ENCODE measurements at places on chromosomes 7 and 10.

DNA sequence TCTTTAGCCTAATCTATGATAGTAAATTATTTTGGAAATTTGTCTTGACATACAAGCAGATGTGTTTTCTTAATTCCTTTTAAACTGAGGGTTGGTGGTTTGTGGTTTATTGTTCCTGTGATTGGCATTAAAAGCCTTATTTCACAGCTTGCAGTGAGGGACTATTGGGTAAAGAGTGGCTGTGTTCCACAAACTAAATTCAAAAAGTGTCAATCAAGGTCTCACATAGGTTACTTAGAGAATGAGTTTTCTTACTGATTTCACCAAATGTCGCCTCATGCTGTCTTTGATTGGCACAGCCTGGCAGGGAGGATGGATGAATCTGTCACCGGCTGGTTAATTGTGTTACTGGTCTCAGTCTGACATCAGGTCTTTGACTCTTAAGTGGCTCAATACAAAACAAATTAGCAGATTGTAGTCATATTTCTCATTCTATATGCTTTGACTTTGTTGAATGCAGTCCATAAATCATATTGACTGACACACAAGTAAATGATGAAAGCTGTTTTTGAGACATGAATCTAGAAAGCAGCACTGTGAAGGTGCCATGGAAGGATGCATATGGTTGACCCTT lies 66.8 kb upstream of the CYP26C1 start:
- no peak for DNase-seq

GRCh38 chr7:44072364-44073231 lies 7.2 kb upstream of the PGAM2 start:
- peak; percentile 88 for DNase-seq

- no peak for DNase-seq
Observed at GRCh38 chr7:148286150-148286549, 304.4 kb upstream of the C7orf33 start.

- no peak for DNase-seq
Observed at GRCh38 chr7:74115326-74115725, 31.7 kb downstream of the LIMK1 start.

- no peak for DNase-seq
Observed at GRCh38 chr7:8258166-8258565, 3.8 kb downstream of the ICA1 start.

- no peak for DNase-seq
Observed at GRCh38 chr7:98283127-98283886, 1.8 kb downstream of the BRI3 start.

DNA sequence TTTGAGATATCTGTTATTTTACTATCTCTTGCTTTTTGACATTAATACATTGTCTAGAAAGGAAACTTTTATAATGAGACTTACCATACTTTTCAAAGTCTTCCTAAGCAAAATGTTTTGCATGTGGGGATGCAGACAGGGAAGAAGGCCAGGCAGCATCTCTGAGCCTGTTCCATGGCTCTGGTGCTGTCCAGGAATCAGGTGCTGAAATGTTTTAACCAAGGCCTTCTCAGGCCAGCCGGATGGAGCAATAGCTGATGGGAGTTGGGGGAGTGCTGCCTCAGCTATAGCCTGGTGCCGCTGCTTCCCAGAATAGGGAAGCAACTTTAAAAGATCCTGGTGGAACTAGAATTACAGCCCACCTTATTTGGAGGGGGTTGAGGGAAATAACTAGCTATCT lies 38.5 kb downstream of the CRTAC1 start:
- DNase-seq: peak; percentile 33

GRCh38 chr10:30040597-30040996 lies 18.8 kb downstream of the JCAD start:
- DNase-seq: no peak

GRCh38 chr7:67489881-67490280 lies 493.2 kb downstream of the TYW1 start:
- no peak for DNase-seq

GRCh38 chr7:116986611-116987565 lies 33.6 kb downstream of the ST7 start:
- DNase-seq: peak; percentile 14

- no peak for DNase-seq
Observed at GRCh38 chr7:155303039-155303593, 5.4 kb downstream of the INSIG1 start.

DNA sequence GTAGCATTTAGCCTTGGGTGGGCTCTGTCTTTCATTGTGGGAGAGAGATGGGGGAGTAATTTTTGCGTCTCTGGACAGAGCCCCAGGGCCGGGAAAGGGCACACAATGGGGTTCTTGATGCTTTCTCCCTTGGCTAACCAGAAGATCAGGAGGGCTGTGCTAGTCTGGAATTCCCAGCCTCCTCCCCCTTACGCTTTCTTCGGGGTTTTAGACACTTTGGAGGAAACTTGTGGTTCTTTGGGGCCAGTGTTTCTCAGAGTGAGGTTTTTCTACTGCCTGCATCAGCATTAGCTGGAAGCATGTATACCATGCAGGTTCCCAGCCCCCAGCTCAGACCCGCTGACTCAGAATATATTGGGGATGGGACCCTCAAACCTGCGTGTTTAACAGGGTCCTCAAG lies 7.0 kb downstream of the NEURL1 start:
- no peak for DNase-seq

DNA sequence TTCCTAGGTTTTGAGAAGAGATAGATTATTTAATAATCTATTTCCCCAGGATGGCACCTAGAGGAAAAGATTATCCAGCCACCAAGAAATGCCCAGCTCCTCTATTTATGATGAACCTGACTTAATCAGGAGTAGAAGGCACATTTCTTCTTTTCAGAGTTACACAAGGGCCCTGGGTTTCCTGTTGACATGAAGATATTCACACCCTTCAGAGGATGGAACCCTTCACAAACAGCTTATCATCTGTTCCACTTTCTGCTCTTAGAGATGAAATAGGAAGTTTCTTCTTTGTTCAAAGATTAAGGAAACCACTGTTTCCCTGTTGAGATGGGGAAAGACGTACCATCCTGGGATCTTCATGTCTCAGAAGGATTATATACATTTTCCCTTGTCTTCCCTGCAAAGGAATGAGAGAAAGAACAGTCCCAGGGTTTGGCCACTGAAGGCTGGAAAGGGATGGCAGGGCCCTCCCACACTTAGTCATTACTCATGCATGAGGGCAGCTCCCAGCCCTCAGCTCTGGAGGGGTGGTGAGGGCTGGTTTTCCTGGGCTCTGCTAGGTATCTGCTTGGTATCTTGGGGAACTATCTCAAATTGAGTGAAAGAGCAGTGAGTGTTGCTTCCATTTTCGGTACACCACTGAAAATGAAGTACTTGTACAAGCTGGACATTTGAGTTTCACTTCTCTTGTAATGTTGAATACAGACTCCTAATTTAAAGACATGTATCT lies 64.0 kb downstream of the MTPAP start:
- DNase-seq: peak; percentile 79

GRCh38 chr7:75743455-75743859 lies 4.7 kb upstream of the HIP1 start:
- no peak for DNase-seq

- DNase-seq: no peak
Observed at GRCh38 chr7:36088966-36089365, 64.1 kb upstream of the EEPD1 start.

DNA sequence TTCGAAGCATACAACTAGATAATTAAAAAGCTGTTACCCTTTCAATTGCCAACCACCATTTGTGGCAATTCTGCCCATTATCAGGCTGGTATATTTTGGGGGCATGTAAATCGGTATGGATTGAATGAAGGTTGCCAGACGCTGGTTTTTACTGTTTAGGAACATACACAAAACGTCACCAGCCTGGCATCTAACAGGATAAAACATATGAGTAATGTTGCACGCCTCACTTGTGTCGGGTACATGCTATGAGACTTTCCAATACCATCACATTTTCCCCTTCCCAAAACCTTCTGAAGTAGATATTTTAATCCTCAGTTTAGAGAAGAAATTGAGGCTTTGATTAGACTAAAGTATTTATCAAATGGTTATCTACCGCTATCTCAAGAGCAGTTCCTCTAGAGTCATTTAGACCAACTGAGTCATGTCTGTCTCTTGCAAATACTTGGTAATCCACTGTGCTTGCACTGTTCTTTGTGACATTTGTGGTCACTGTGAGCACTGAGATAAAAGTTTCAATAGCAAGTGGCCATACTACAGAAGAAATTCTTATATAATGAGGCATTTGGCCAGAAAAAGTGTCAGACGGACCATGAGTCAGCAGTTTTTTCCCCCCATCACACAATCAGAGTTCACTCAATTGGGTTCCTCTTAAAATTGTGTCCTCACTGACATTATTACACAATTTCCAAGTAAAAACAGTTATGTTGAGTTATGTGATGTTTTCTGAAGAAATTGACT lies 498.7 kb downstream of the NXPH1 start:
- DNase-seq: no peak

DNA sequence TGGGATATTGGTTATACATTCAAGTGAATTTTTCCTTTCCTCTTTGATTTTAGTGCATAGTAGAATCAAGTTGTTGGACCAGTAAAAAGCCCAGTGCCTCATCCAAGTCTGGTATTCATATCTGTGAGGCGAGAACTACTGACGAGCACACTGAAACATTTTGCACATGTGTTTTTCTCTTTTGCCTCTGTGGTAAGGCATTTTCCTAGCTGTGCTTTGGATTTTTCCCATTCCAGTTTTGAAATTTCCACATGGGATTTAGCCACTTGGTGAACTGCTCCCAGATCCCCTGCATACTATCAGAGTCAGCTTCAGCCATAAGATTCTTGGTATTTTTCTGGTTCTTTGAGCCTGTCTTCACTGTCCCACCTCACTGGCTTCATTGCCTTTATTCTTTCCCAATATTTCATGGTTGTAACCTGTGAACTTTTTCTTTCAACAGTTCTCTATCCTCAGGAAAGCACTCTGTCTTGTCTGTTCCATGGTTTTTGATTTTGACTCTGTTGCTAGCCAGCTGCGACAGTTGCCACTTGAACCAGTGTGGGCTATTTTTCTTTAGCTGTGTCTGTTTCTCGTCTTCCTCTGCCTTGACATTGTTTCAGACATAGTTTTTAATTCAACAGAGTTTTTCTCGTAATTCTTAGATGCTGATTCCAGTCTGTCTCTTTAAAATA lies 239.0 kb downstream of the REEP3 start:
- peak; percentile 52 for DNase-seq

GRCh38 chr10:86840498-86840897 lies 84.1 kb downstream of the BMPR1A start:
- DNase-seq: no peak

DNA sequence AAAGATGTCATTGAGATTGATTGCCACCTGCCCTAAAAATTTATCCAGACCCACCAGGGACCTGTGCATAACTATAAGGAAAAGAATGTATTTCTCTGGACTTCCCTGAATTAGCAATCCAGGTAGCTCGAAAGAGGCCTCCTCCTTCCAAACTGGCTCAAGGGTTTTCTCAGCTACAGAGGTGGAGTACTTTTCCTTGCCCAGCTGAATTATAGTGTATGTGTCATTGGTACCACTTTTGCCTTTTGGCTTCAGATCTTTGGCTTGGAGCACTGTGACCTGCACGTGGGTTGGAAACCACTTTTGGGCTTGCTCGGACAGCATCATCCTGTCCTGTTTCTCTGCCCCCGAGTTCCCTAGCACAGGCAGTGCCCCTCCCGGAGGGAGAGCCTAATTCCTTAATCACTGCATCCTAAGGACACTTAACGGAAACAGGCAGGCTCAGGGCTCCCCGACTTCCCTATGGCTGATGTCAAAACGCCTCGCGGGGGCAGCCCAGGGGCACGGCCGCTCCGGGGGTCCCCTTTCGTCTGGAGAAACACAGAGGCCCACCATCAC lies 825 bp downstream of the RAB11FIP2 start:
- DNase-seq: peak; percentile 53

DNA sequence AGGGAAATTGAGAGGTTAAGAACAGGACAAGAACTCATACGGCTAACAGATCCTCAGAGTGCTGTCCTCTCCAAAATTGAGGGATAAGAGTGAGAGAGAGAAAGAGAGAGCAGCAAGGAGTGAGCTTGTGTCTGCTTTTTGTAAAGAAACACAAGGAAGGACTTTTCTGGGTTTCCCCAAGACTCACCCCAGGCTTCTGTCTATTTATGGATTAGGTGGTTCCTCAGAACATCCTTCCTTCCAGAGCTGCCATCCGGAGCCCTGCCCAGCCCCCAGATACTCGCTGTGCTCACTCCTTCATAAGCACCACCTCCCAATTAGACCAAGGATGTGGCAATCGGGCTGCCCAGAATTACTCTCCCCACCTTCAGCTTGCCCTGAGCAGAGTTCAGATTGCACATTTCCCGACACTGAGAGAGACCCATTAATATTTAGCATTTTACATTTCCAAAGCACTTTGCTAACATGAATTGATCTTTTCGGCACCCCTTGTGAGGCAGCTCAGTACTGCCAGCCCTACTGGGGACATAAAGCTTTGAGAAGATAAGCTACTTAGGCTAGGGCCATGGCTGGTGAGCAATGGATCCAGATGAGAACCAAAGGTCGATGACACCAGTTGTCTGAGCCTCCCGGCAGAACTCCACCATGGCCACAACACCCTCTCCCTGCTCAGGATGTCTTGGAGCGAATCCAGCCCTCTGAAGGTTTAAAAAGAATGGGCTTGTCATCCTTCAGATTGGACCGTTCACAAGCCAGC lies 19.2 kb upstream of the R3HCC1L start:
- DNase-seq: no peak

DNA sequence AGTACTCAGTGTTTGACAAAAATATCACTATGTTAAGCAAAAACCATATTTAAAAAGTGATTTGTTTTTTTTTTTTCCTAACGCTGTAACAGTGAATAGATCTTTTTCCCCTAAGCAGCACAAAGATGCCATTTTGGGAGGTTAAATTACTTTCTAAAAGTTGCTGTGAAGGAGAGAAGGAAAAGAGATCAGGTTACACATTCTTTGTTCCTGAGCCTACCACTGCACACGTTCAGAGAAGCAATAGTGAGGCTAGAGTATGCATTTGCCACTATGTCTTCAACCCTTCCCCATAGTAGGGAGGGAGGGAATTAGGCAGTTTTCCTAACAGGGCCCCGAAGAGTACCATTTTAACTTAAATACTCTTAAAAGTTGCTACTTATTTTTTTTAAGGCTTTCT lies 38.9 kb downstream of the BMPR1A start:
- DNase-seq: peak; percentile 63

DNA sequence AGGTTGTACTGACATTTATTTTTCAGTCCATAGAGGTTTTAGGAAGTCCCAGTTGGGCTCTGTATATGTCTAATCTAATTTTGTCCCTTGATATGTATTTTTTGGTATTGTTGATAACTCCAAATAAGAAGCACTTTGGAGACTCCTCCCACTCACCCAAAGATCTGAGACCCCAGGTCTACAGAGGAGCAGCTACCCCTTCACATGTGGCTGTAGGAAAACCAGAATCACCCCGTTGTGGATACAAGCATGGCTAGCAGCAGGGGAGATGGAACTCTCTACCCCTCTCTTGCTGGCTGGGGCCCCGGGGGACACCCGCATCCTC lies 9.4 kb downstream of the HHEX start:
- no peak for DNase-seq

GRCh38 chr10:132508581-132509443 lies 28.8 kb upstream of the INPP5A start:
- DNase-seq: no peak

DNA sequence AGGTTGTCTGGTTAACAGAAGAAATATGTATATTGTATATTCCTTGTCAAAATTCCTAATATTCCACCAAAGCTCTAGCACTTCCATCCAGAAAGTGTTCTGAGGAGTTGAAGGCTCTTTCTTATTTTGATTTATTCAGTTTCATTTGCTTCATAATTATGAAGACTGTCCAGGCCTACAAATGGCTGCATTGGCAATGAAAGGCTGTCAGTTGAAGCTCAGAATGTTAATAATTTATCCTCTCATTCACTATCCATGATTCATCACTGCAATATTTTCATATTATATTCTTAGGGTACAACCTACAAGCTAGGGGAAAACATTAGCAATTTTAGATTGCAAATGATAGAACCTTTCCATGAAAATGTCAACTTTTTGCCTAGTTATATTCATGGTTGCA lies 57.3 kb downstream of the ARID5B start:
- DNase-seq: no peak
